ENCODE measurements at places on chromosomes 16 and 17.

- no peak for DNase-seq
Measured at GRCh38 chr17:63529711-63530556, 6.8 kb downstream of the KCNH6 start.

DNA sequence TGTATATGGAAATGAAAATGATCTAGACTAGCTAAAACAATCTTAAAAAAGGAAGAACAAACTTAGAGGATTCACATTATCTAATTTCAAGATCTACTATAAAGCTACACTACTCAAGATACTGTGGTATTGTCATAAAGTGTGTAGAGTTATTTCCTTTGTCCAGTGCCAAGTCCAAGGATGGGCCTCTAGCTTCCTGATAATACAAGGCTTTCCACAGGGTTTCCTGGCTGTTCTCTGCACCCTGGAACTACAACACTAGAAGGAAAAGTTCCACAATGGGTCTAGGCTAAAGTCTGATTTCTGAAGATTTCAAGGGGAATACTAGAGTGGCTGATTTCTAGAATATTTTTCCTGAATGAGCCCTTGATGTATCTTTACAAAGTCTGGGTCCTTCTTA, 34.2 kb downstream of the TBC1D3B start:
- DNase-seq = no peak

GRCh38 chr16:14358697-14359305, 271.3 kb downstream of the PARN start:
- no peak for DNase-seq

- peak; percentile 7 for DNase-seq
Measured at GRCh38 chr16:11621920-11622651, 35.4 kb upstream of the LITAF start.

DNA sequence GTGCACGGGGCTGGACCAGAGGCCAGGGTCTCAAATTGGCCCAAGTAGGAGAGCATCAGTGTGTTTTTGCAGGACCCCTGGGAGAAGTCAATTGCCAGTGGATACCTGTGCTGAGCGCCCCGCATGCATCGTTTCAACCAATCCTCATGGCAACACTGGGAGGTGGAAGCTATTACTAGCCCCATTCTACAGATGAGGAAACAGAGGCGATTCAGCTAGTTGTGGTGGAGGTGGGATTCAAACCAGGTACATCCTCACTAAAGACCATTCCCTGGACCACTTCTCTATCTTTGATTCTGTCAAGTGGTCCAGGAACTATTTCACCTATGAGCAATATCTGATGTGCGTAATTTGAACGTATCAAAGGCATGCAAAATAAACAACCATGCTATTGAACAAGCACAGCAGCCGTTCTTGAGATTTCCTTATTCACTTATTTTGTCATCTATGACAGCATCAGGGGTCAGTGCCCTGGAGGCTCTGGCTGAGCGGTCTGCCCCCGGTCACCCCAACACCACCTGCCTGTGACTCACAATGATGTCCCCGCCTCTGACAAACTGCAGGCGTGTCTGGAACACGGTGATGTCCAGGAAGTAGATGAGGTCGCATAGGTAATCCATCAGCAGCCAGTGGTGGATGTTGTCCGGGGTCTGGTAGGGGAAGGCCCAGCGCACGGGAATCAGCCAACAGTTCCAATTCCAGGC, 54.0 kb downstream of the CNGB1 start:
- no peak for DNase-seq

- DNase-seq = no peak
Measured at GRCh38 chr17:2105663-2106062, 50.8 kb downstream of the HIC1 start.

GRCh38 chr16:57619606-57620334, 8.7 kb upstream of the ADGRG1 start:
- DNase-seq = no peak

GRCh38 chr17:41621916-41622315, 2.5 kb downstream of the KRT17 start:
- no peak for DNase-seq

- no peak for DNase-seq
Measured at GRCh38 chr17:68509141-68510057, 2.8 kb upstream of the PRKAR1A start.

GRCh38 chr16:48330189-48330840, 54.9 kb downstream of the SIAH1 start:
- DNase-seq = no peak

DNA sequence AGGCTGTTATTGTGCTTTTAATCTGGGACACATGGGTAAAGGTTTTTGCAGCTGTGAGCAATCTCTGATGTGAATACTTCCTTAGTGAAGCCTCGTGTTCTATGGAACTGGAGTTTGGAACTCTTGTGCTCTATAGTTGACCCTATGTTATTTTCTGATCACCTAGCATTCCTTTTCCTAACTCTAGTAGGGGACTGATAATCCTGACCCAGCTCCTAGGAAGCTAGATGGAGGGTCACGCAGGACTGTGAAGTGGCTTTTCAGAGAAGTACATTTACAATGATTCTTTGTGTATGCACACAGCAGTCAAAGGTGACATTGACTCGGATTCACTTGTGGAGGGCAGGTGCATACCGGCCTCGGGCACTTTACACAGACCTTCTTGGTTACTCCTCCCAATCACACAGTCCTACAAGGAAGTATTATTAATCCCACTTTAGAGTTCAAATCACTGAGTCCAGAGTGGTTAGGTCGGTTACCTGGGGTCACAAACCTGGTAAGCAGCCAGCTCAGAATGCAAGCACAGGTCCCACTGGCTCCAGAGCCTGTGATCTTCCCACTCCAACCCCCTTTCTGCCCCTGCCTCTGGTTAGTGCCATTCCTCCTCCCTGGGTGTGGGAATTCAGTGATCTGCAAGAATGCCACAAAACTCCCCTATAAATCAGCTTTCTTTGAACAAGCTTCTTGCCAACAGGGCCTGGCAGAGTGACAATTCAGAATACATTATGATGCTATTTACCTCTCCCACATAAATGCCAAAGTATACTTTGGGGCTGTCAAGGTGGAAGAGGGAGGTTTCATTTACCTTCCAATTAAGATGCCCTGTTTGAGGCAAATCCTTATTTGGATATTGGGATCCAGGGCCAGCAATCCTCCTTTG, 7.1 kb downstream of the CHD9NB start:
- DNase-seq = no peak

DNA sequence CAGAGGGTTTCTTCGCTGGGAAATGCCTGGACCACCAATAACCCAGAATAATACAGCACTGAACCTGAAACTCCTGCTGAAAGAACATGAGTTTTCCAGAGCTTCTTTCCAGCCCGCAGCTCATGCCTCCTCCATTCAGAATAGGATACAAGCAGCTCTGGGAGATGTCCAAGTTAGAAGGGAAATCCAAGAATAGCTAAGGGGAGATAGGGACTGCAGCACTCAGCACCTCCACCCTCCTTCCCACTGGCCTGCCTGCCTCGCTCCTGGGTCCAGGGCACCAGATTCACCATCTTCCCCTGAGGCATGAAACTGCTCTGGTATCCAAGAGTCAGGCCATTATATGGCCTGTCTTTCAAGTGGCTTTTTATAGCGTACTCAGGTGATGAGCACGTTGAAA, 4.1 kb downstream of the KRT31 start:
- no peak for DNase-seq

DNA sequence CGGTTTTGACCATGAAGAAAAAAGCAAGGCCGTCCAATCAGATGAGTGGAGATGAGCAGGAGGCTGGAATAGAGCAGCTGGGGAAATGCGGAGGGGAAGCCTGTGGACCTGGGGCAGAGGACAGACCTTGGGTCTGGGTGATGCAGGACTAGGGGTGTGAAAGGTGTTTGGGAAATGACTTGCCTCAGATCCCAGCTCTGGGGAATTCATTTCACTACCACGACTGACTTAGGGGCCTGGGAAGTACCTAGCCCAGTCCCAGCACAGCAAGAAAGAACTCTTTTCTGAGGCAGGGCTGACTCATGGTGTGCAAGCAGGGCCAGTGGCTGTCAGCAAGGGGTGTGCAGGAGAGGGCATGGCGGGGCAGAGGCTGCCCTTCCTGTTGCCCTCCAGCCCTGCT, 14.8 kb downstream of the DNAI2 start:
- no peak for DNase-seq

DNA sequence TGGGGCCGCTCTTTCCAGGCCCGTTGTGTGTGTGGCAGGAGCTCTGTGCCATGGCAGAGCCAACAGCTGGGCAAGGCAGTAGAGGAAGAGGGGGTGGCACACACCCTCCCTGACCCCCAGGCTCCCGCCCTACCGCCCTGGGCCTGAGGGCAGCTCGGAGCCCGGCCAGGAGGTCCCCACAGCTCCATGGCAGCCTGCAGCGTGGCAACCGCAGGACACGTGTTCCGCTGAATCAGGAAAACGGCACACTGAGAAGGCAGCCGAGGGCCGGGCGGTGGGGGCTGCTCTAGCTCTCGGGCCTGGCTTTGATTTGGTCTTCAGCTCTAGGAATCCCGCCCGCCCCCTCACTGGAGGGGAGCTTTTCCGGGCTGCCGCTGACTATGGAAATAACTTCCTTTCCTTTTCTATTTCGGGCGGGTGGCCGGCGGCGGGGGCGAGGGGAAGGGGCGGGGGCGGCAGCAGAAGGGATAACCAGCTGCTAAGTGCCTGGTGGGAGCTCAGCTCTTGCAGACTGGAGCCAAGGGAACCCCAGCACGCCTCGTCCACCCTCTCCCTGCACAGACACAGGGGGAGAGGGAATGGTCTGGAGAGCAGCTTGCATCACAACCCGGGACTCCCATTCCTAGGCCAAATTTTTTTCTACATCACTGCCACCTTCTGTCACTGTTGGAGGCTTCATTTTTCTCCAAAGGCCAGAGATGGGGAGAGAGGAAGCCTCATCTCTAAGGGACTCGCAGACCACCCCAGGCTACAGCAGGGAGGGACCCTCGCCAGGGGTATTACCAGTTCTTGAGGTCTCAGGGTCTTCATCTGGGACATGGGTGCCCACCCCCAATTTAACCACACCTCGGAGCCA, 24.8 kb upstream of the MRPS23 start:
- DNase-seq = no peak

- DNase-seq = no peak
Measured at GRCh38 chr16:88340755-88341150, 42.0 kb upstream of the ZNF469 start.

DNA sequence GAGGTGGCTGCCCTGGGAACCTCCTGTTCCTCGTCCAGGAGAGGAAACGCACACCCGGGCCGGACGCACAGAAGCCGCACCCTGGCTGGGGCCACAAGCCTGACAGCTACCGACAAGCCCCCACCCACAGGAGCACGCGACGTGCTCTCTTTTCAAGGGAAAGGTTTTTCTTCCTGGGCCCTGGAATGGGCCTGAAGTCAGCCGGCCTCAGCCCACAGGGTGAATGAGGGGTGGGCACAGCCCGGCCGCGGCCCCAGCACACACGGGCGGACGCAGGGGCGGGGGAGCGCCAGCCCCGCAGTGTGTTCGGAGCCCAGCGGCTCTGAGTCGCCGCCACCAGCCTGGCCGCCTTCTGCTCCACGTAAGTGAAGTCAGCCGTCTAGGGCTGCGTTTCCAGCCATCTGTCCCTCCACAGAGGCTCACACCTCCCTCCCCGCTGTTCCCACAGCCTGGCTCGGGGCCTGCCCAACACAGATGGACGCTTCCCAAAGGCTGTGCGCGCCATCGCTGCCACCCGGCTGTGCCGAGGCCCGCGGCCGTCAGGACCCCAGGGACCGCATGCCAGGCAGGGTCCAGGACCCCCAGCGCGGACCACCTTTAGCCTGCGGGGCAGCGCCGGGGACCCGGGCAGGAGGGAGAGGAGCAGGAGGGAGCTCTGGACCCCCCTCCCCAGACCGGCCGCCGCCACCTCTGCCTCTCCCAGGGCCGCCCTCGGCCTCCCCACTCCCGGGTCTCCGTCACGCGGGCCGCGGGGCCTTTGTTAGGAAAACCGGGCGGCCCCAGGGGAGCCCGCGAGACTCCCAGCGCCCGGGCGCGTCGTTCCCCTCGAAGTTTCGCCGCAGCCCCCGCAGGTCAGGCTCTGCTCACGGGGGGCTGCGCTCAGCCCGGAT, 36.8 kb downstream of the CBFA2T3 start:
- no peak for DNase-seq

GRCh38 chr16:87625241-87625797, 23.0 kb downstream of the JPH3 start:
- DNase-seq = no peak

- no peak for DNase-seq
Measured at GRCh38 chr16:19396555-19397011, 21.1 kb upstream of the TMC5 start.

All from activated T-helper 9 cell treated with anti-CD3 and anti-CD28 coated beads, Interleukin-2, amount 50 U/mL, for 16 hours (primary cell).